ENCODE measurements at places on chromosomes 13 and 19.
A peak's percentile ranks its signal among the peaks of the same experiment; 100 is the strongest.

DNA sequence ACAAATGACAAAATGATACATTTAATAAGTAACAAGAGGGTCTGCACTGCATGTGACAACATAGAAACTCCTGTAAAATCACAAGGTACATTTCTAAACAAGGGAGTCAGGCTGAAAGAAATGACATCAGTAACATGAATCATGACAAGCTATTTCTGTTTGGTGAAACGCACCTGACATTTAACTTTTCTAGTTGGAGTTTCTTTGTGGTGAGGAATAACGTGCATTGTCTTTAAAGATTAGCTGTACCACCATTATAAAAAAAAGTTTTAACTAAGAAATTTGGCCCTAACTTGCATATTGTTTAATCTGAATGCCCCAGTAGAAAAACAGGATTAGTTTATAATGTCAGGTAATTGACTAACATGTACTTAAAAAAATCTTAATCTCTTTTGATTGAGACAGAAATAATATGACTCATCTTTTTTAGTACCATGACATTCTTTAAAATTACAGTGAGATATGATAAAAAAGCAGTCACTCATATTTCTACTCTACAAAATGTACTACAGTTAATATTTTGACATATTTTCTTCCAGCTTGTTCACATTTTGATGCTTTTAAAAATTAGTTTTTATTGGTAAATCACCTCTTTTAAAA is 418.2 kb downstream of the KLF12 start:
- DNase-seq, result peak; percentile 60

GRCh38 chr13:74921326-74921725 is 560.6 kb downstream of the TBC1D4 start:
- no peak for DNase-seq

- no peak for DNase-seq
These were observed 6.9 kb downstream of the THSD1 start for GRCh38 chr13:52399046-52399445.

GRCh38 chr13:95030821-95031343 is 270.4 kb downstream of the ABCC4 start:
- no peak for DNase-seq

- DNase-seq, result no peak
These were observed 584 bp downstream of the SMG9 start for GRCh38 chr19:43754253-43754502.

GRCh38 chr19:15424692-15425272 is 6.0 kb upstream of the AKAP8L start:
- no peak for DNase-seq

- DNase-seq, result no peak
These were observed 2.2 kb upstream of the EID2 start for GRCh38 chr19:39542206-39542605.

- DNase-seq, result no peak
These were observed 57.5 kb downstream of the SERP2 start for GRCh38 chr13:44431150-44431549.

- peak; percentile 61 for DNase-seq
These were observed 5.6 kb upstream of the PRR36 start for GRCh38 chr19:7879836-7880235.

DNA sequence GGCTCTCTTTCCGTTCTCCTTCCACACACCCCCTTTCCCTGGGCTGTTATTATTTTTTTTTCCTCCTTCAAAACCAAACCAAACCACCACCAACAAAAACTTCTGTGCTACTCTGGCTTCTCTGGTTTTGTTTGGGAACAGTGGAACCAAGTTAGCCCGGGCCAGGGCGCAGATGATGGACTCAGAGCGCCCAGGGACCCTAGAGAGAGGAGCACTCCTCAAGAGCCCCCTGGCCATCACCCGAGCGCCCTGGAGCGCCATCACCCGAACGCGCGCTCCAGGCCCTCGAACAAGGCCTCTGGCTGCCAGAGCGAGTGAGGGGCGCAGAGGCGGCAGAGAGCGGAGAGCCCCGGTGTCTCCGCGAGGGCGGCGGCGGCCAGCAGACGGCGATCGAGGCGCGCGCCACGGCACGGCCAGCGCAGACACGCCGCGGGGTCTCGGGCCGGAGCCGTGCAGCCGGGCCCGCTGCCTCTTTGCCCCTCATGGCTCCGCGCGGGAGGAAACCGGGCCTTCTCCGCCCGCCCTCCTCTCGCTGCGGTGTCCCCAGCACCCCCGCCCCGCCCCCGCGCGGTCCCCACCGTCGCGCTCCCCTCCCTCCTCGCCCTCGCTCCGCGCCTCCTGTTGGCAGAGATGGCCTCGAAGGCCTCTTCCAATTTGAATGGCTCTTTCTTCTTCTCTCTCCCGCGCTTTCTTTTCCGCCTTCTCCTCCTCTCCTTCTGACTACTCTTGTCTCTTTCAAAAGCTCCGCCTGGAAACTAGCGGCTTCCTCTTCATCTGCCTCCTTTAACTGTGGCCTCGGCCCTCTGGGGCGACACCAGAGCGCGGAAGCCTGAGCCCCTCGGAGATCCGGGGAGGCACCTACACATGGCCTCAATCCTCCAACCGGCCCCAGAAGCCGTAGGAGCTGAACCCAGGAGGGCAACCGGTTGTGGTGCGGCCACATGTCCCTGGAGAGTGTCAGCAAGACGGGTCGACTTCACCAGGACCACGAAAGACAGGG is 4.1 kb upstream of the SOX1 start:
- DNase-seq, result no peak

GRCh38 chr13:52449331-52450011 is 963 bp downstream of the VPS36 start:
- no peak for DNase-seq

DNA sequence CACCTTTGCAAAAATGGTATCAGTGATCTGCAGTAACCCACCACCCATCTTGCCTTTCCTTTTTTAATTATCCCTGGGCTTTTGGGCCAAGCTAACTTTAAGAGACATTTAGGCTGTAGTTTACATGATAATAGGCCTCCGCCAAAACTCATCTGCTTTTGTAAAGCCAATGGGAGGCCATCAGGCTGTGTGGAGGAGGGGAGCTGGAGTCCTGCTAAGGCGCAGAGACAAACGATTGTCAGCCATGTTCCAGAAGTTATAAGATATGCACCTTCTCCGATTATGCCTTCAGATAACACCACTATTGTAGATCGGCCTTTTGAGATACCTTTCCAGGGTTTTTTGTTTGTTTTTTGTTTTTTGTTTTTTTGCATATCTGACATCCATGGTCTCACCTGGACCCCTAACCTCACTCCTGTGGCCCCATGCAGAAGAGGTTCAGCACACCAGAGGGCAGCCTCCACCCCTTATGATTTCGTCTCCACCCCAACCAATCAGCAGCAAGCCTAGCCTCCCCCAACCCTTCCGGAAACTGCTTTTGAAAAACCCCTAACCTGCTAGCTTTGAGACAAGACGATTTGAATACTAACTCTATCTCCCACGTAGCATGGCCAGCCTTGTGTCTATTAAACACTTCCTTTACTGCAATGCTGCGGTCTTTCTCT is 113.9 kb upstream of the UBL3 start:
- no peak for DNase-seq

DNA sequence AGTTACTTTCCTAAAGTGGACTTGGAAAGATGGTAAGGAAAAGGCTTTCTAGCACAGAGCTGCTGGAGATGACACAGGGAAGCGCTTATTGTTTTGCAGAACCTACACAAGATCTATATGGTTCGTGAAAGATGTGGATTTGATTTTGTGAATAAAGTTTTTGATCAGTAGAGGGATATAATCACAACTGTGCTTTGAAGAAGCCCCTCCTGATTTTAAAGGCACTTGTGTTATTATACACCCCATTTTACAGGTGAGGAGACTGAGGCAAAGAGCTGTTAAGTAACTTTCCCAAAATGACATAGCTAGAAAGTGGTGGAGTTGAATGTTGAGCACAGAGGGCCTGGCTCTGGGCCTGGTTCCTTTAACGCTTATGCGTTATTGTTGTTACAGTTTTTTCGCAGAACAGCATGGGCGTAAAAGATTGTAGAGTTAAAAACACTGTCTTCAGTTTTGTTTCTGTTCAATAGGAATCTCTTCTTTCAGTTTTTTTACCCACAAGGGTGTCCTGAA is 1.4 kb downstream of the TDRD3 start:
- DNase-seq, result no peak

- DNase-seq, result no peak
These were observed 2471.5 kb downstream of the PCDH9 start for GRCh38 chr13:64758521-64759244.

- no peak for DNase-seq
These were observed 246.1 kb downstream of the UQCRFS1 start for GRCh38 chr19:28966737-28967399.
